ENCODE measurements at places on chromosomes 5 and 9.

DNA sequence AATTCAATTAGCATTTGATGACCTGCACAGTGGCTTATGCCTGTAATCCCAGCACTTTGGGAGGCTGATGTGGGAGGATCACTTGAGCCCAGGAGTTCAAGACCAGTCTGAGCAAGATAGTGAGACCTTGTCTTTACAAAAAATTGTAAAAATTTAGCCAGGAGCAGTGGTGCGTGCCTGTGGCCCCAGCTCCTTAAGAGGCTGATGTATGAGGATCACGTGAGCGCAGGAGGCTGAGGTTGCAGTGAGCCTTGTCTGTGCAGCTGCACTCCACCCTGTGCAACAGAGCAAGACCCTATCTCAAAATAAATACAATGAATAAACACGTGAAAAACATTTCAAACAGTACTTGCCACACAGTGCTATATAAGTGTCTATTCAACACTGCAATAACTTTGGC, 4.2 kb downstream of the ABCA1 start:
- DNase-seq: no peak

DNA sequence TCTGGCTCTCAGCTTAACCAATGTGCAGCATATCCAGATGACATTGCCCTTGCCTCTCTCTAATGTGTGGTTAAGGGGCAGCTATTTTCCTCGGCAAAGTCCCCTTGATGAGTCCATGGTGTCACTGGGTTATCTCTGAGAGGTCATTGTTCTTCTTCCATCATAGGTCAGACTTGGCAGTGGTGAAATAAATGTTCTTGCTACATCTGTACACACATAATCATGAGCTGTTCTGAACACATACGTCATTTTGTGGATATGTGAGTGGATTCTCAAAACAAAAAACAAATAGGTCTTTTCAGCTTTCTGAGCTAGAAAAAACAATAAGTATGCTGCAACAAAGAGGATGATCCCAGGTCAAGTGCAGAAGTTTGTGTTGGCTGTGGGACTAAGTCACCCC, 134.7 kb upstream of the PTPN3 start:
- DNase-seq: no peak

- DNase-seq: no peak
Observed at GRCh38 chr9:126430124-126430523, 103.5 kb downstream of the MVB12B start.

- no peak for DNase-seq
Observed at GRCh38 chr9:3290231-3290840, 235.5 kb downstream of the RFX3 start.

DNA sequence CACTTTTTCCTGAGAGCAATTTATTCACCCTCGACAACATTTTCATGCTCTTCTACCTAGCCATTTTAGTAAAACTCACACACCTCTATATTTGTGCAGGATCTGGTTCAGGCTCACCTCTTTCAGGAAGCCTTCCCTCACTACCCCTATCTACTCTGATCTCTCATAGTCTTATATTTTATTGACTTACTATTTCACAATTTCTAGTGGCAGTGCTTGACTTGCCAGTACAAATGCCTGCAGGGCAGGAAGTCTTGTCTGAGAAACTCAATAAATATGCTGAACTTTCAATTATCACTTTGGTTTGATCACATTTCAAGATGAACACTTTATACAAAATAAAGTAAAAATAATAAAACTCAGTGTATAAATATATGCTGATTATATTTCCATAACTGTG, 226.8 kb downstream of the CETN3 start:
- no peak for DNase-seq

GRCh38 chr9:100557053-100557452, 20.8 kb upstream of the CAVIN4 start:
- DNase-seq: no peak

DNA sequence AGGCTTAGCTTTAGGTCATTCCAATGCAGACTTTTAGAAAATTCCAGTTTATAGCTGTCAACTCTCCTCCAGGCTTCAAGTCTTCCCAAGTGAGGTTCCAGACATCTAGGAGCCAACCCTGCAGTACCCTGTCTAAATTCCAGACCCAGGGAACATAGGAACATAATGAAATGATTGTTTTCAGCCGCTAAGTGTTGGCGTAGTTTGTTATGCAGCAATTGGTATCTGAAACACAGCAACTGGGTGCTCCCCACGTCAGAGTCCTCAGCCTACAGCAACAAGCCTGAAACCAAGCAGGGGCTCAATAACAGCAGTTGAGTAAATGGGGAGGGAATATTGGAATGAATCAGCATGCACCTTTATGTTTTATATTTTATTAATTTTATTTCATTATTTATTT, 66.8 kb downstream of the BOD1 start:
- no peak for DNase-seq

GRCh38 chr9:88776717-88777497, 214.4 kb upstream of the S1PR3 start:
- no peak for DNase-seq

DNA sequence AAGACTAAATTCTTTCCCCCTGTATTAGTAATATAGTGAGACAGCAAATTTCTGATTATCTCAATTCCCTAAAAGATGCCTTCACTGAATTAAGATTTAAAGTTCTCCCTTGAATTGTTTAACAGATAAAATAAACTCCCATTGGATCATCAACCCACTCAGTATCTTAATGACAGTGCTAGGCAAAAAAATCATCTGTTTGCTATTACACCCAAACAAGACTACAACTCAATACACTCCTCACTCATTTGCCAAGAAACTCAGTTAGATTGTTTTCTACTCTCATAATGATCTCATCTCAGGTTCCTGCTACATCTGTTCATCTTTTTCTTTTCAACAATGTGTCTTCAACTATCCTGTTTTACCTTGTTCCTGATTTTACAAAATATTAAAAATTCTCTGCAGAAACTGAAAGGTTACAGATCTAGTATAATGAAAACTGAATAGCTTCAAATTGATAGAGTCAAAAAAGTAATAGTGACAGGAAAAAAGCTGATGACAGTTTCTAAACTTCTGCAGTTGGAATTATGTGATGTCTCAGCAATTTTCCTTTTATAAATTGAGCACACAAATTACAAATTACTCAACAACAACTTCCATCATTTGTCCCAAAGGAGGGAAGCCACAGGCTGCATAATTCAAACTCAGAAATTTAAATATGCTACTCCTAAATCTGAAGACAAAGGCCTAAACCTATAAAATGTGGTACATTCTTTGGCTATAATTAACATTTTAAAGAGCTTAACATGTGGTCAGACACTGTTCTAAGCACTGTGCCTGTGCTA, 39.4 kb downstream of the HOMER1 start:
- no peak for DNase-seq

DNA sequence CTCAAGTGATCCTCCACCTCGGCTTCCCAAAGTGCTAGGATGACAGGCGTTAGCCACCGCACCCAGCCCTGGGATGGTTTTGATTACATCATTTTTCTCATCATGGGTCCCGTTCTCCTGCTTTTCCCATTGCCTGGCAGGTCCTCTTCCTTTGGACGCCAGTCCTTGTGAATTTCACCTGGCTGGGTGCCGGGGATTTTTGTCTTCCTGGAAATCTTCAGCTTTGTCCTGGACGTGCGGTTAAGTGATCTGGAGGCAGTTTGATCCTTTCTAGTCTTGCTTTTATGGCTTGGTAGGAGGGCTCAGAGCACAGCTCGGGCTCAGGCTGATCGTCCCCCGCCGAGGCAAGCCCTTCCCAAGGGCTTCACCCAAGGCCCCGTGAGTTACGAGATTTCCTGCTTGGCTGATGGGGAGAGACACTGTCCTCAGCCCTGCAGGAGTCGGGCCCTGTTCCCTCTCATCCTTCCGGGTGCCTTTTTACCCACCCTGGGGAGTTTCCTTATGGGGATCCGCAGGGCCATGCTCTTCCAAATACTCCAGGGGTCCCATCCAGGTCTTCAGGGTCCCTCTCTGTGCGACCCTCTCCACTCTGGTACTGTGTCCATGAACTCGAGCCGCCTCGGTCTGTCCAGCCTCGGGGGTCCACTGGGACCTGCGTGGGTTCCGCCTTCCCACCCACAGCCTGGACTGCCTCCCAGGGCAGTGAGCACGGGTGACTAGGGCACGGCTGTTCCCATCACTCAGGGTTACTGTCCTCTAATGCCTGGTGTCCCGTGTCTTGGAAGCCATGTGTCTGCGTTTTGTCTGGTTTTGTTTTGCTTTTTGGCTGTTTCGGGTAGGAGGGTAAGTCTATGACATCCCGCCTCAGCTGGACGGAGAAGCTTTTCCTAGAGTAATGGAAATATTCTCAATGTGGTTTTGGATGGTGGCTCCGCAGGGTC, 22.3 kb upstream of the EGFL7 start:
- DNase-seq: no peak

DNA sequence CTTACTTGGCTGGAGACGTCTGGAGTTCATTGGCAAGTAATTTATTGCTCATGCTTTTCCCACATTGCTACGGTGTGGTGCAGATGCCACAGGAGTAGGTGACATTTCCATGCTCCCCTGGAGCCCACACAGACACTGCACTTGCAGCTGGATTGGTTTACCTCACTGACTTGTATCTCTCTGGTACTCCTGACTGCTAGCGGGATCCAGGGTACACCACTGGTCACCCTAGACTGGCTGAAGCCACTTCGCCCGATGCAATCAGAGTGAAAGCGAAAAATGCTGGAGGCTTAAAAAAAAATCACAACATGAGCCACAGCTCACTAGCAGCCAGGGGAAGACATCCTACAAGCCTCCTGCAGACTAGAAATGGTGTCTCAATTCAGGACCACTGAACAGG, 32.6 kb upstream of the SLIT3 start:
- DNase-seq: no peak

GRCh38 chr5:149254506-149254905, 17.2 kb upstream of the AFAP1L1 start:
- no peak for DNase-seq

DNA sequence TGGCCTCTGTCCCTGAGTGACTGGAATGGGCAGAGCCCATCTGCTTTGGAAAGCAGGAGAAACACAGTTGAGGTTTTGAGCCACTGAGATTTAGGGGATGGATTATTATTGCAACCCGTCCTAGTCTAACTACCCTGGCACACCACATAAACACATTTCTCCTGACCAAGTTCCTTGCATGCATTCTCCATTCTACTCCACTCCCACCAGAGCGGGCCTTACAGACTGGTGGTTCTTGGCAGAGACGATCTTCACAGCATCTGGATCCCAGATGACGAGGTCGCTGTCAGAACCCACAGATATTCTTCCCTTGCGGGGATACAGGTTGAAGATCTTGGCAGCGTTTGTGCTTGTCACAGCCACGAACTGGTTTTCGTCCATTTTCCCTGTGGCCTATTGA, 111.0 kb downstream of the DPYSL3 start:
- no peak for DNase-seq

DNA sequence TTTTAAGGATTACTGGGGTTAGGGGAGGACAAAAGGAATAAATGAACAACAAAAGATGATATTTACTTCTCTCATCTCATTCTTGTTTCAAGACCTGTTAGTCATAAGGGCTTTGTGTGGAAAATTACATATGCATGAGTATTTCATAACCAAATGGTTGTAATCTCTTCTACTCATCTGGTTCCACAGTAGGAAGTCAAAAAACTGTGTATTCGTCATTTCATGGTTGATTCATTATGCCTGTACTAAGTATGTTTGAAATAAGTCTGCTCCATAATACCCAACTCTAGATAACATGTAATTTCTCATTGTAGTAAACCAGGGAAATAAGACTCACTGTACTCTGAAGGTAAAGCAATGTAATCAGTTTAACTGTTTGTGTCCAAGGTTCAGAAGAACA, 212.9 kb downstream of the ARRDC3 start:
- no peak for DNase-seq

- DNase-seq: no peak
Observed at GRCh38 chr9:95143591-95144561, 173.6 kb downstream of the FANCC start.

GRCh38 chr5:6634306-6634705, 1.1 kb downstream of the SRD5A1 start:
- no peak for DNase-seq

DNA sequence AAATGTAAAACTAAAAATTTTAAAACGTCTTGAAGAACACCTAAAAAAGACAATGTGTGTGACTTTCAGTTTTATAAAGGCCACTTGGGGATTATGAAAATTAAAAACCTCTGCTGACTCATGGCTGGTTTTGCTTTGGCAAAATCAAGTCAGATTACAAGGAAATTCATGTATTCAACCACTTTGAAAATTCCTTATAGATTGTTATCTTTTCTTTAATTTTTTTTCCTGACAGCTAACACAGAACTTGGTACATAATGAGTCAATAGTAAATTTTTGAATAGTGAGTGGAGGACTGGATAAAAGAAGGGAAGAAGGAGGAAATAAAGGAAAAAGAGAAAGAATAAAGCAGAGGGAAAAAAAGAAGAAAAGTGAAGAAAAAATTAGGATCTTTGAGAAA, 1774.7 kb upstream of the ACO1 start:
- no peak for DNase-seq

- no peak for DNase-seq
Observed at GRCh38 chr5:1437226-1437829, 7.9 kb downstream of the SLC6A3 start.

GRCh38 chr5:149995385-149996204, 4.9 kb downstream of the TIGD6 start:
- no peak for DNase-seq

DNA sequence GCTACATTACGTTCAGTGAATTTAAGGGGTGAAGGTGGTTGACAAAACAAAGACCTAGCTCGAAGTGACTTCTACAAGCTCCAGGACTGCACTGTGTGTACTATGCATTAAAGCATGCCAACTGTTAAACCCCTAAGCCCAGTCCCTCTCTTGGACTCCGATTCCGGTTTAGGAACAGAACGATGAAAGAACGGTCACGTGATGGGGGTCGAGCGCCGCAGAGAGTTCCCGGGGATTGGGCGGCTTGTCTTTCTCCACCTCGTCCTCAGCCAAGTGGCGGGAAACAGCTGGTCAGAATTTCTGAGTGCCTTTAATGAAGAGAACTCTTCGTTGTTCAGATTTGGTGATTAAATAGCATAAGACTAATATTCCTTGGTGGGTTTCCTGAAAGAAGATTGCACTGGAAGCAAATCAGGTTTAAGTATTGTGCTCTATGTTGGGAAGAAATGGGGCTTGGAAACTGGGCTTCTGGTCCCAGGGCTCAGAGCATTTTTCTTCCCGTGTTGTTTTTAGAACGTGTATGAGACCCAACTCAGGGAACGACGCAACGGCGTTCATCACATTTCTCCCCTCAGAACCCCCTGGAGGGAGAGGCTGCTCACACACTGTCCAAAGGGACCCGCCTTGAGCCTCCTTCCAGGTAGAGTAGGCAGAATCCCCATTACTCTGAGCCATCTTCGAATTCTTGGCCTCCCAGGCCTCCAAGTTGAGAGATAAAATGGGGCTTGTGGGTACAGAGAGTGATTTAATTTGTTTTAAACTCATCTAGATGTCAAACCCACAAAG, 25.3 kb downstream of the IRX2 start:
- no peak for DNase-seq

- no peak for DNase-seq
Observed at GRCh38 chr5:40453689-40454088, 226.0 kb upstream of the PTGER4 start.

DNA sequence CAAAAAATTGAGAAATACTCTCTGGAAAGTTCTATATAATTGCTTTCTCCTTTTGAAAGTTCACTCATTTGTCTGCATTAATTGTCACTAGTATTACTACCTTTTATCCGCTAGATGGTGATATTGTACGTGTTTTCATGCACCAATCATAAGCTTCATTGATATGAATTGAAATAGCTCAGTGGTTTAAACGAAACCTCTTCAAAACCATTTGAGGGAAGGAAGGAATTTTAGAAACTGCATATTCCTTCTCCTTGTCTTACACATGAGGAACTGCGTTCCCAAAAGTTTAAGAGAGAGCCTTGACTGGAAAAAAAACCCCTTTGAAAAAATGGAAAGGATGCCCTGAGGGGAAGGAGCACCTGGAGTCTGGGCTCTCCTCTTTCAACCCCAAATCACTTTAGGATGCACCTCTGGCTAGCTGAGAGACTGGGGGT, 98.6 kb downstream of the YTHDC2 start:
- no peak for DNase-seq

Measured in activated naive CD4-positive, alpha-beta T cell (primary cell).